CD4-positive, alpha-beta T cell treated with Interleukin-4 for 1 hour (primary cell): ENCODE measurements at places on chromosomes 13 and 19.
A peak's percentile ranks its signal among the peaks of the same experiment; 100 is the strongest.

DNA sequence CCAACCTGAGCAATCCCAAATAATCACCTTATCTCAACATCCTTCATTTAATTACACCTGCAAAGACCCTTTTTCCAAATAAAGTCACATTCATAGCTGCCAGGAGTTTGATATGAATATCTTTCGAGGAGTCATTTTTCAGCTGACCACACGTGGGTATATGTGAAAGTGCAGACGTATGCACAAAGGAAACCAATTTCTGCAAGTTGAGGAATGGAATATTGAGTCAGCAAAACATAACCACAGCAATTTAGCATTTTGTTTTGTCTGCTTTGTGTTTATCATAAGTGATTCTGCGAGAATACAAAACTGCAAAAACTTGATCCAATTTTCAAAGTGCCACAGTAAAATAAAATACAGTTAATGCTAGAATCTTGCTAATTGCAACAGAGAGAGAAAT, 295.9 kb downstream of the SUCLA2 start:
- DNase-seq = no peak

DNA sequence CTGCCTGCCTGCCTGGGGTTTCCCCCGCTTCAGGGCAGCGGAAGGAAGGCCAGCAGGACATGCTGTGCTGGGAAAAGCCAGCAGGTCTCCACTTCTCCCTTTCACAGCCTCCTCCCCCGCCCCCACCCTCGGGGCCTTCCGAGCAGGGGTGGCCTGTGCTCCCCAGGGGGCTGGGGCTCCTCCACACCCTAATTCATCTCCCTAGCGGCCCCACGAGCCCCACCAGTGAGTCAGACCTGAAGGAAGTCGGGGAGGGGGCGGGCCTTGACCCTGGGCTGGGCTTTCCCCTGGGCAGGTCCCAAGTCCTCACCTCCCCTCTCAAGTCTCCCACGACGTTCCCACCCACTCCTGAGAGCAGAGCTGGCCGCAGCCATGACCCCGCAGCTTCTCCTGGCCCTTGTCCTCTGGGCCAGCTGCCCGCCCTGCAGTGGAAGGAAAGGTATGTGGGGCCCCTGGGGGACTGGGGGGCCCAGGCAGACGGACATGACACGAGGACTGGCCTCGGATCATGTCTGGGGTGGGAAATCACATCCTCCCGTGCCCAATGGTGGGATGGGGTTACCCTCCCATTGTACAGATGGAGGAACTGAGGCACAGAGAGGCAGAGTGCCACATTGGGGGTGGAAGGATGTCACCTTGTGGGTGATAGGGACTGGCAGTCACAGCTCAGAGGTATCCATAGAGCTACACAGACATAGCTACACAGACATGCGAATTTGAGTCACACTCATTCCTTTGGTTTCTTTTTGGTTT, at the start of gene EBI3:
TSS of gene EBI3 (plus strand) at position 345 of the 753 bp plus-strand sequence. CDS start at position 373, 28 bp downstream.
- no peak for DNase-seq

DNA sequence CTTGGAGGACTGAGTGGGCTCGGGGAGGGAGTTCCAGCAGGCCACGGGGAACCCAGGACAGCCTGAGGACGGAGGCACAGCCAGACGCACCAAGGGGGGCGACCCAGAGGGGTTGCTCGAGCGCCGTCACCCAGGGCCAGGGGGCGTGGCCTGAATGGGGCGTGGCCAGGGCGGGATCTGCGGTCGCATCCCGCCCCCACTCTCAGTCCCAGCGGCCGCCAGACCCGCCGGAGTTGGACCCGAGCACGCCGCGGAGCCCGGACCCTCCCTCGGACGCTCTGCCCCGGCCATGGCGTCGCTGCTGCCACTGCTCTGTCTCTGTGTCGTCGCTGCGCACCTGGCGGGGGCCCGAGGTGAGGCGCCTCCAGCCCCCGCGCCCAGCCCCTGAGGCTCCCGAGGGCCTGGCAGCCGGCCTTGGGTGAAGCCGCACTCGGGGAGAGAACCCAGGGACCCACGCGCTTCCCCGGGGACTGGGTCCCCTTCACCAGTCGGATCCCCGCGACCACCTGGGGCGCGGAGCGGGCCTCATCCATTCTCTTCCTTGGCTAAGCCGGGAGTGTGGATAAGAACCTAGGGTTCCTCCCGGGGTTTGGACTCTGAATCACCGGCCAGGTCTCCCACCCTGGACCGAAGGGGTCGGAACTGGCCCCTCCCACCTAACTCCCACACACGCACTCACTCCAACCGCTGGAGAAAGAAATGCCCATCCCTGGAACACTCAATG, at the start of gene CILP2:
TSS of gene CILP2 (plus strand) at position 205 of the 724 bp plus-strand sequence. CDS start at position 290, 85 bp downstream.
- DNase-seq = peak; percentile 47

DNA sequence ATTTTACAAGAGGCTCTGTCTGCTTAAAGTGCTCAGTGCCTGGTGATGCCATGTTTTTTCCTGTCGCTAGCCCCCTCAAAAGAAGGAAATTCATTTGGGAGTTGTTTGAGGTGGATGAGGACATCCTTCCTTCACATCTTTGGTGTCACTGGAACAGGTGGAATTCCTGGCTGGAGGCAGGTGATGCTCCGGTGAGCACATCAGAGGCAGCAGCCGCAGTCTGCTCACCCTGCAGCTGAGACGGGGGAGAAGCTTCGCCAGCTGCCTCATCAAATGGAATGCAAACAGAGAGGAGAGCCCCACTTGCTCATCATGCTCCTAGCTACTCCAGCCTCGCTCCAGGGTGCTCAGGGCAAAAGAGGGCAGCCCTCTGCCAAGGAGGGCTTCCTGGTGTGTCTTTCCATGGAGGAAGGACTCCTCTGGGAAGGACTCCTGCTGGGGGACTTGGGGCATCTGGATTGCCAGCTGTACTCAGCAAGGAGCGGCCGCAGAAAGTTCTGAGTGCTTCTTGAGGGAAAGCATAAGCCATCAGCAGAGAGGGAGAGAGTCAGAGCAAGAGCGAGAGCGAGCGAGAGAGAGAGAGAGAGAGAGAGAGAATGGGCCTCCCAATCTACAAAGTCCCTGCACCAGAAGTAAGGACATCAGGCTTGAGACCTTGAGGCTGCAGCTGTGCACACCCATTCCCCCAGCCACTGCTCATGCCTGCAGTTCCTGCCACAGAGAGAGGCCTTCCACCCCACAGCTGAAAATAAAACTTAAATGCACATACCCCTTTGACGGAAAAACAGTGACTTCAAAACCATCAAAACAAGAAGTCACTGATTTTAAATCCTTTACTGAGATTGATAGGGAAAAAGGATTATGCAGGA, 74.3 kb upstream of the UBL3 start:
- no peak for DNase-seq

GRCh38 chr13:44296856-44297255, 76.8 kb upstream of the SERP2 start:
- no peak for DNase-seq

GRCh38 chr19:15721268-15721667, 6.6 kb upstream of the OR10H2 start:
- no peak for DNase-seq
